ENCODE measurements at places on chromosomes 2 and 18. TPM values are rescaled to one million over a fixed set of nuclear protein-coding genes. Genes with fewer than 3 reads are reported as not detected.

Gene SCTR
- total RNA-seq = not detected

Gene APOB
- total RNA-seq = not detected

Gene AGXT
- not detected for total RNA-seq

Gene SKOR2
- not detected for total RNA-seq

Data from smooth muscle cell of the pulmonary artery (primary cell).